ENCODE measurements at places on chromosomes 5 and 9.

DNA sequence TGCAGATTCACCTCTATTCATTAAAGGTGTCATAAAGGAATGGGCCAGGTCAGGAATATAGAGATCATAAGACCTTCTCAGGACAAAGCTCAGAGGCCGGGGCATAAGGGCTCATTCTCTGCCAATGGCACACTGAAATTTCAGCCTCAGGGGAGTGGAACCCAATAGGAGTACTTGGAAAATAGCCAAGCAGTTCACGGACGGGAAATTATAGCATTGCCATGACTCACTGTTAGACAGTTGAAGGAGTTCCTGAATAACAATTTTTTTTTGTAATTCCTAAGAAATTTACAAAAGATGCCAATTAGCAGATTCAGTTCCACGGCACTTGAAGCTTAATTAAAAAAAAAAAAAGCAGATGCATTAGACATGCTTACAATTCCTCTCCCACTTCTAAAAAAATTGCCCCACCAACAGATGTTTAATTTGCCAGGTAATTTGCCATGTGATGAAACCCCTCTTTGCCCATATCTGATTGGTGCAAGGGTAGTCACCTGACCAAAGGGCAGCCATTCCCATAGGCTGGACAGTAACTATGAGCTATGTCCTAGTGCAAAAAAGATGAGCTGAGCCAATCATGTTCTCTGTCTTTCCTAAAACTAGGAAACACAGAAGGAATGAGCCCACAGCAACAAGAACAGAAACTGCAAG lies 58.6 kb downstream of the PTCD2 start:
- peak; percentile 81 for DNase-seq

DNA sequence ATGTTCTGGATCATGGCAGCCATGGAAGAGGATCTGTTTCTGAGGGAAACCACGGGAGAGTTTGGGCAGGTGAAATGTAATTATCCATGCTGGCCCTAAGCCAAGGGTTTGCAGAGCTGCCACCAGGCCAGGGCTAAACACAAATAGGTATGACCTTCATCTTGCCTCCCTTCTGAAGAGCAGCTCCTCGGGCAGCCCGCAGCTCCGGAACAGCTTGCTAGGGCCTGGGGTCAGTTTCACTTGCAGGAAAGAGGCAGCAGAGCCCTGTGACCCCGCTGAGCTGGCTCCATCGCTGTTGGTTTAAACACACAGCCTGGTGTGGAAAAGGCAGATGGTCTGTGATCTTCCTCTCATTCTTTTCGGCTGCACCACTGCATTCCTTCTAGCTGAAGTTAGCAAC lies 141.4 kb downstream of the TMEM38B start:
- DNase-seq, result no peak

DNA sequence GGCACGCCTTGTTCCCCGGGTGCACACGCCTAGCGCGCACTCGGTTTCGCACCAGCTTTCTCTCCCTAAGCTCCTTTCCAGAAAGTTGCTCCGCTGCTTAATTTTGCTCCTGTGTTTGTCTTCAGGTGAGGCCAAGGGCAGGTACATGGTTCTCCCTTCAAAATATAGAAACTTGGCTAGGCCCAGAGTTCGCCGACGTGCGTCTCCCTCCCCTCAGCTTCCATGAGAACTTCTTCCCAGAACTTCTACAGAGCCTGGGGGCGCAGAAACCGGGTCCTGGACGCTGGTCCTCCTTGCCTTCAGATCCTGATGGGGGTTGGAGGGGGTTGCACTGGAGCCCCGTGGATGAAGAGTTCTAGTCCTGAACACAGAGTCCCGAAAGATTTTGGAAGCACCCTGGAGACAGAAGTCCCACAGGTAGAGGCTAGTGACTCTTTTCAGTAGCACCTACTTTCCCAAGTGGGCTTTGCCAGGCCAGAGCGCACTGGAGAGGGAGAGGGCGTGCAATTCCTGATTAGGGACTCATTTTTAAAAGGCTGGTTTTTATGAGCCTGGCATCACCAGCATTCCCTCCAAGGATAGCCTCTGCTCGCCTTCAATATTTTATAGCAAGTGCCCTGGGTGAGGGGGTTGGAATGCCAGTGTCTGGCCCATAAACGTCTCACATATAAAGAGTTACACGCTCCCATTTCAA lies 128.4 kb downstream of the TMEM174 start:
- DNase-seq, result no peak

- no peak for DNase-seq
These were observed 193.1 kb downstream of the DCP2 start for GRCh38 chr5:113169720-113170119.

GRCh38 chr9:135769489-135770202 lies 67.7 kb downstream of the KCNT1 start:
- no peak for DNase-seq

DNA sequence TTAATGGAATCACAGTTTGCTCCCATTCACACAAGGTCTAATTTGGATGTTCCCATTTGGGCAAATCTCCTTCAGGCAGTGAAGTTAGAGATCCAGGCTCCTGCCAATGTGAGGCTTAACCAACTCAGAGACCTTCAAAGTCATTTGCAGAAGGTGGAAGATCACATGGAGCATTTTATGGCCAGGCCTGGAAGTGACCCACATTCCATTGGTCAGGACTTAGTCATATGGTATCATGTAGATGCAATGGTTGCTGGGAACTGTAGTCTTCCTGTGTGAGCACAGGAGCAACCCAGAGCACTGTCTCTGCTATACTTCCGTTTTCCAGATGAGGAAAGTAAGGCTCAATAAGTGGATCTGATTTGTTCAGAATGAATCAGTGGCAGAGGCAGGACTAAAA lies 292.7 kb upstream of the SMARCA2 start:
- no peak for DNase-seq

GRCh38 chr5:82347201-82347865 lies 69.2 kb upstream of the RPS23 start:
- DNase-seq, result peak; percentile 92

- DNase-seq, result no peak
These were observed 83.4 kb downstream of the CPLANE1 start for GRCh38 chr5:37165761-37166160.

DNA sequence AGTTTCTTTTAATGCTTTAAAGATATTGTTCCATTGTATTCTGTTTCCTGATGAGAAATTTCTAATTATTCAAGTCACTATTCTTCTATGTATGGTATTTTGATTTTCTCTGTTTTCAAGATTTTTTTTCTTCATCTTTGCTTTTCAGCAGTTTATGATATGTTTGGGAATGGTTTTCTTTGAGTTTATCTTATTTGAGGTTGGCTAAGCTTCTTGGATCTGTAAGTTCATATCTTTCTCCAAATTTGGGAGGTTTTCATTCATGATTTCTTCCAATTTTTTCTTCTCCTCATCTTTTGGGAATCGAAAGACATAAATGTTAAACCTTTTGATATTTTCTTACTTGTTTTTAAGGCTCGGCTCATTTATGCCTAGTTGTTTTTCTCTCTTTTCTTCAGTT lies 184.9 kb downstream of the ZSWIM6 start:
- DNase-seq, result no peak

- peak; percentile 74 for DNase-seq
These were observed 866 bp upstream of the SEMA6A start for GRCh38 chr5:116575326-116576052.

DNA sequence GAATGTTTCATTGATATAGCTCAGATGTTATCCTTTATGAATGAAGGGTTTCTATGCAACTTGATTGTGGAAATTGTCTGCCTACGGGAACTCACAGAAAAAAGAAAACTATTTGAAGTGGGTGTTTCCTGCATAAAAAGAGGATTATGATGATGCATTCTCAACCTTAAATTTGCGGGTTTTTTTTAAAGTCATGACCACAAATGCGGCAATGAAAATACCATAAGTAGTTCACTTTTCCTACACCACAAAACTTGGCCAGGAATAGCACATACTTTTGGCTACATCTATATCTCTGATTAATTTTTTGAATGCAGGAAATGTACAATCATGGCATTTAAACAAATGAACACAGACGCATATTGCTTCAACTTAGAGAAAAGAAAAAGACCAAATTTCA lies 754.7 kb downstream of the DTWD2 start:
- DNase-seq, result no peak

- DNase-seq, result no peak
These were observed 67.0 kb upstream of the ATG10 start for GRCh38 chr5:81904861-81905260.

DNA sequence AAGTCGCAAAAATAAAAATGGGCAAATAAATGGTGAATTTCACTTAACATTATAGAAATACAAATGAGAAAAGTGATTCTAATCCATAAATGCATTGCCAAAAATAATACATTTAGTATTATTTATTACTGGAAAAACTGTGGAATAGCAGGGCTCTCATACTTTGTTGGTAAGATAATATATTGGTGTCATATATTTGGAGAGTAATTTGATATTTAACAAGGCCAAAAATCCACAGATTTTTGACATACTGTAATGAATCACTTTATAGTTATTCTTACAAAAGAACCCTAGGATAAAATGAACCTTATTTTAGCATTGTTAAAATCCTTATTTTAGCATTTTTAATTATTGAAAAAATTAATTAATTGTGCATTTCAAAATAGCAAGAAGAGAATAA lies 397.2 kb upstream of the DAB2 start:
- no peak for DNase-seq

DNA sequence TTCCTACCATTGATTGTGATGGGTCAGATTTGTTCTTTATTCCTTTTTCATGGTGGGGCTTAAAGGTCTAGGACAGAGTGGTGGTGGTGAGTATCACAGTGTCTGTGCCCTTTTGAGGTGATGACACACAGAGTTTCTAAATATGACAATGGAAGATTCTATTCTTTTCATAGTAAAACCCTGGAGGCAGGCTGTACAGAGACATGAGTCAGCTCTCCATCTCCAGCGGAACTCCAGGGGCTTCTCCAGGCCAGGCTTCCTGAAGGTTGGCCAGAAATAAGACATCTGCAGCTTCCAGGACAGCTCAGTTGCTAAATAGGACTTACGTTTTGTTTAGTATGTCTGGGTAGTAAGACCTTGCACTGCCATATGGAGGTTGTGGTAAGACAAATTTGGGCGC lies 229.5 kb downstream of the CD180 start:
- DNase-seq, result no peak

DNA sequence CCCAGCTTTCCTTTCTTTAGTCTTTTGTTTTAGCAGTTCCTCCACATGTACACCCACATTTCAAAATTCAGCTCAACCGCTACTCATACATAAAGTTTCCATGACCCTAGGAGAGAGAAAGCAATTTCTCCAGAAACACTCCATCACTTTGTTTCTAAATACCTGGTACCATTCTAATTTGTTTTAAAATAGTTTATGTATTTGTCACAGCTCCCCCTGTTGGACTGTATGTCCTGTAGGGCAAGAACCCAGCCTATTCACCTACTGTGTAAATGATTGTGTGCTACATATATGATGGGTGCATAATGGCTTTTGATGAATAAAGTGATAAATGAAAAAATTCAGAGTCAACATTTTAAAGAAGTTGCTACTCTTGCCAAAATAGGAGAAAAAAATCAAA lies 139.1 kb downstream of the COX7C start:
- DNase-seq, result no peak

- DNase-seq, result no peak
These were observed 89.6 kb upstream of the BNC2 start for GRCh38 chr9:16960084-16960483.

DNA sequence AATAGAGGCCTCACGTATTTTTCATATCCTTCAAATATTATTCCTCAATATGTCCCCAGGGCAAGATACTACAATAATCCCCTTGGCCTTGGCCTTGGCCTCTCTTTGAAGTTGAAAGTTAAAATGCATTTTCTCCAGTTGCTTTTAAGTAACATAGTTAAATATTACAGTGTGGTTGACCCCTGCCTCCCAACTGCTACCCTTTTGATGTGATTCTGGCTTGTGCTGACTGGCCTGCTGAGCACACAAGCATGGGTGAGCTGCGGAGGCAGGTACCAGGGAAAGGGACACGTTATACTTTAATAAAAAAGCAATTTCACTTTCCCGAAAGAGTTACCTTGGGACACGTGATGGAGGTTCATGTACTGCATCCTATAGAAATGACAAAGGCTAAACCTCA lies 17.9 kb upstream of the TMEM252 start:
- no peak for DNase-seq

DNA sequence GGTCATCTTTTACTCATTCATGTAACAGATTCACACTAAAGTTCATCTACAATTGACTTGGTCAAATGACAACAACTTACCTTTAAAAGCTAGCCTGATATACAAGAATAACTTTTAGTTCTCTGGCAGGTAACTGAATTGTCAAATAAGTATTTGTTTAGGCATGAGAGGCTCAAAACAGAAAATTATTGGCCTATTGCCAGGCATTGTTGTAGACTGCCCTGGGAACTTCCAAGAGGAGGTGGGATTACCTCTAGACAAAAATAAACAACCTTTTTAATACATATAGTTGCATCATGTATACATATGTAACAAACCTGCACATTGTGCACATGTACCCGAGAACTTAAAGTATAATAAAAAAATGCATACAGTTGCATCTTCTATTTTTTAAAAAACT lies 18.2 kb upstream of the SLCO4C1 start:
- no peak for DNase-seq

DNA sequence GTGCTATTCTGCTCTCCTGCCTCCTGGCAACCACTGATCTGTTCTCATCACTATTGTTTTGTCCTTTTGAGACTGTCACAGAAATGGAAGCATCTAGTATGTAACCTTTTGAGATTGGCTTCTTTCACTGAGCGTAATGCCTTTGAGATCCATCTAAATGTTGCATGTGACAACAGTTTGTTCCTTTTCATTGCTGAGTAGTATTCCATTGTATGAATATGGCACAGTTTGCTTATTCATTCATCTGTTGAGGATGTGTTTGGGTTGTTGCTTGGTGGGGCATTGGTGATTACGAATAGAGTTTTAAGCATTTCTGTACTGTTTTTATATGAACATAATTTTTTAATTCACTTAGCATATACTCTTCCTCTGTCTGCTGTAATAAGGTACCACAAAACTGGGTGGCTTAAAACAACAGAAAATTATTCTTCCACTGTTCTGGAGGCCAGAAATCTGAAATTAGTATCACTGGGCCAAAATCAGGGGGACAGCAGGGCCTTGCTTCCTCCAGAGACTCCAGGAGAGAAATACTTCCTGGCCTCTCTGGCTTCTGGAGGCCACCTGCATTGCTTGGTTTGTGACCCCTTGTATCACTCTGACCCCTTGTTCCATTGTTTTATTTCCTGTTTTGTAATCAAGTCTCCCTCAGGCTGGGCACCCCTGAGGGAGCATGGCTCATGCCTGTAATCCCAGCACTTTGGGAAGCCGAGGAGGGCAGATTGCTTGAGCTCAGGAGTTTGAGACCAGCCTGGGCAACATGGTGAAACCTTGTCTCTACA lies 53.0 kb downstream of the EXOSC2 start:
- no peak for DNase-seq

GRCh38 chr9:91560301-91560700 lies 136.7 kb upstream of the NFIL3 start:
- DNase-seq, result no peak

GRCh38 chr5:174272671-174273070 lies 227.2 kb downstream of the NSG2 start:
- DNase-seq, result no peak

- DNase-seq, result no peak
These were observed 142.8 kb upstream of the EFNA5 start for GRCh38 chr5:107813559-107813958.

- peak; percentile 96 for DNase-seq
These were observed 51.9 kb downstream of the COL27A1 start for GRCh38 chr9:114207034-114207810.
